ENCODE measurements at places on chromosomes 13 and 19.

DNA sequence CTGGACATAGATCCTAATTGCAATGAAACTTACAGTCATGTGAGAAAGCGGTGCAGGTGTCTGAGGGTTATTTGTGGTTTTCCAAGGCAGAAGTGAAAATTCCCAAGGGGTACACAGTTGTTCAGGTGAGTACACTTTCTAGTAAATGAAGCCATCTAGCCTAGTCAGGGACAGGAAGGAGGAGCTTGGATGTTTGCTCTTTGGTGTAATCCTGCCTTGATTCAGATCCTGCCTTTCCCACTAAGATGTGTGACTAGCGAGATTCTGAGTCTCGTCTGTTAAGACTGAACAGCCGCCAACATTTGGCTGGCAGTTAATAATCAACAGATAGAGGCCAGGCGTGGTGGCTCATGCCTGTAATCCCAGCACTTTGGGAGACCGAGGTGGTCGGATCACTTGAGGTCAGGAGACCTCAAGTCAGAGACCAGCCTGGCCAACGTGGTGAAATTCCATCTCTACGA lies 2.5 kb downstream of the RPS9 start:
- no peak for DNase-seq

DNA sequence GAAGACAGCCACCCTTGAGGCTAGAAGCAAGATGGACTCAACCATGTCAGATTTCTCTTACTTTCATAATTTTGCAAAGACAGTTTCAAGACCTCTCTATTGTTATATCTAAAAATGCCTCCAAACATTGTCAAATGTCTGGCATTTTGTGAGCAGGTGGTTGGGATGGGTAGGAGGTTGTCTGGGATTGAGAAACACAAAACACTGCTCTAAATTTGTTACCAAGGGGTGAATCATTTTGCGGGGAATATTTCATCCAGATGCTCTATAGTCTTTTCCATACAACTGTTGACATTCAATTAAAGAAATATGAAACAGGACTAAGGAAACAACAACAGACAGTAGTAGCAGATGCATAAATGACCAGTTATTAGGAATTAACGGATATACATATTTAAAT lies 208.2 kb downstream of the ITGBL1 start:
- no peak for DNase-seq

DNA sequence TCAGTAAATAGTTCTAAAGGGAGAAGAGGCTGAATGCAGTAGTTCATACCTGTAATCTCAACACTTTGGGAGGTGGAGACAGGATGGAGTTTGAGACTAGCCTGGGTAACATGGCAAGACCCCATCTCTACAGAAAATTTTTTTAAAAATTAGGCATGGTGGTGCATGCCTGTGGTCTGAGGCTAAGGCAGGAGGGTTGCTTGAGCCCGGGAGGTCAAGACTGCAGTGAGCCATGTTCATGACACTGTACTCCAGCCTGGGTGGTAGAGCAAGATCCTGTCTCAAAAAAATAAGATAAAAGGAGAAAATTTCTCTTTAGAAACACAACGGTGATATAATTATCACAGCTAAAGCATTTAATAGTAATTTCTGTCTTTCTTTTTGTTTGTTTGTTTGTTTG lies 57.1 kb downstream of the SIPA1L3 start:
- no peak for DNase-seq

DNA sequence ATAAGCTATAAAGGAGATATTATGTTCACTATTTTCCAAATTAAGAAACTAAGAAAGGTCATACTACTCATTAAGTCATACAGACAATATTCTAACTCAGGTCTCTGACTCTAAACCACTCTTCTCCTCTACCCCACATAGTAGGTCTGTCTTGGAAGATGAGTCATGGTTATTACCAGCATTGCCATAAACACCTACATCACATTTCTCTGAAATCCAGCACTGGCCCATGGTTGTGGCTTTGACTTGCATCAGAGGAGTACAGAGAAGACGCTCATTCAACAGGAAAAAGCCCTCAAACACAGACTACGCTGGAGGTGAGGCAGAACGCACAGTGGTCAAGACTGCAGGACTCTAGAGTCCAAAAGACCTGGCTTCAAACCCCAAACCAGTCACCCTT lies 476.8 kb downstream of the COG6 start:
- DNase-seq, result no peak

GRCh38 chr13:20360041-20360491 lies 127.9 kb upstream of the GJB6 start:
- no peak for DNase-seq

GRCh38 chr13:20383058-20383457 lies 142.6 kb downstream of the CRYL1 start:
- DNase-seq, result no peak

- DNase-seq, result peak; percentile 41
Measured at GRCh38 chr19:52941941-52942385, 18.7 kb upstream of the ZNF888 start.

DNA sequence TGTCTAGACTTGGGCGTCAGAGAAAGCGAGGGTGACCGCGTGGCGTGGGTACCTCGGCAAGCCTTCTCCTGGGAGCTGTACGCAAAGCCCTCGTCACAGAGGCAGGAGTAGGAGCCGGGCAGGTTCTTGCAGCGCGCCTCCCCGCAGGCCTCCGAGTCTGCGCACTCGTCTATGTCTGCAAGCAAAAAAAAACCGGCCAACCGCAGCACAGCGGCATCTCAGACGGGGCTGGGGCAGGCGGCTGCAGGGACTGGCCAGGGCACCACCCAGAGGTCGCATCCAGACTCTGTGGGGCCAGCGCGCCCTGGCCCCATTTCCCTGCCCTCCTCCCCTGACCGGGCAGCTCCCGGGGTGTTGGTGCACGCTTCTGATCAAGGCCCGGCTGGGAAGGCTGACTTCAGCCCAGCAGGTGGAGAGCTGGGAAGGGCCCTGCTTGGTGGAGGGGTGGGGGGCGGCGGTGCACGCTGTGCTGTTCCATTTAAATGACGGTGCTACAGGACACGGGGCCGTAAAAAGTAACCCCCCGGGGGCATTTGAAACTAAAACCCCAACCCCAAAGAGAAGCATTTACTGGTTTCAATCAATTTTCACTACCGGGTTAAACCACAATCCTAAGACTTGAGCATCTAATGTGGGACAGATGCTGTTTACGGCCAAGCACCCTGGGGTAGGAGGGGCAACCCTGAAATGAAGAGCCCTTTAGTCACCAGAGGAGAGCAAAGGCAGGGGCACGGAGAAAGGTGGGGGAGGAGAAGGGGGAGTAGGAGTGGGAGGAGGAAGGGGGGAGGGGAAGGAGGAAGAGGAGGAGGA lies 28.2 kb downstream of the GAS6 start:
- no peak for DNase-seq

- no peak for DNase-seq
Measured at GRCh38 chr13:72259528-72259927, 392.5 kb upstream of the DACH1 start.

DNA sequence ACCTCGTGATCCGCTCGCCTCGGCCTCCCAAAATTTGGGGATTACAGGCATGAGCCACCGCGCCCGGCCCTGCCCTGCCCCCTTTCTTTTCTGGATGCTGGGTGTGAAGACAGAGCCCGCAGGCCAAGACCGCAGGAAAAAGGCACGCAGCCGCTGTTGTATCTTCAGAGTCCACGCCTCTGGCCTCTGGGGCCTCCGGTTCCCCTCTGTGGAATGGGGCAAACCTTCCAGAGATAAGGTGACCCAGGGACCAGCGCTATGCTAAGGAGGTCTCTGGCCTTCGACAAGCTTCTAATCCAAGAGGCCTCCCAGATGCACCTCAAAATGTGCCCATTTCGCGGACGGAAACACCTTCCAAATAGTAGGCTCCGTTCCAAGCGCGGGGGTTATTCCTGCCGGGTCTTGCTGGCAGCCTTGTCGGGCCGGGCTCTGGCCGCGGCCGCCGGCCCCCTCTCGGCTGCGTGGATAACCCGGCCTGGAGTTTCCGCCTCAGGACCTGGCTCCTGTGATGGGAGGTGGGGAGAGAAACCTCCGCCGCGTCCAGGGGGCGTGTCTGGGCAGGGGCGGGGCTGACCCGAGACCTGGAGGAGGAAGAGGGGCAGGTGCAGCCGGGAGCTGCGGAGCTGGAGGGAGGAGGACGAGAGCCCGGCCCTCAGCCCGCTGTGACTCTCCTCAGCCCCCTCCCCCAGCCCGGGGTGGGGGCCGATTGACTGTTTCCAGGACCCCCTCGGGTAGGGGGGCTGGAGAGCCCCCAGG lies 13.1 kb downstream of the TJP3 start:
- DNase-seq, result peak; percentile 90

DNA sequence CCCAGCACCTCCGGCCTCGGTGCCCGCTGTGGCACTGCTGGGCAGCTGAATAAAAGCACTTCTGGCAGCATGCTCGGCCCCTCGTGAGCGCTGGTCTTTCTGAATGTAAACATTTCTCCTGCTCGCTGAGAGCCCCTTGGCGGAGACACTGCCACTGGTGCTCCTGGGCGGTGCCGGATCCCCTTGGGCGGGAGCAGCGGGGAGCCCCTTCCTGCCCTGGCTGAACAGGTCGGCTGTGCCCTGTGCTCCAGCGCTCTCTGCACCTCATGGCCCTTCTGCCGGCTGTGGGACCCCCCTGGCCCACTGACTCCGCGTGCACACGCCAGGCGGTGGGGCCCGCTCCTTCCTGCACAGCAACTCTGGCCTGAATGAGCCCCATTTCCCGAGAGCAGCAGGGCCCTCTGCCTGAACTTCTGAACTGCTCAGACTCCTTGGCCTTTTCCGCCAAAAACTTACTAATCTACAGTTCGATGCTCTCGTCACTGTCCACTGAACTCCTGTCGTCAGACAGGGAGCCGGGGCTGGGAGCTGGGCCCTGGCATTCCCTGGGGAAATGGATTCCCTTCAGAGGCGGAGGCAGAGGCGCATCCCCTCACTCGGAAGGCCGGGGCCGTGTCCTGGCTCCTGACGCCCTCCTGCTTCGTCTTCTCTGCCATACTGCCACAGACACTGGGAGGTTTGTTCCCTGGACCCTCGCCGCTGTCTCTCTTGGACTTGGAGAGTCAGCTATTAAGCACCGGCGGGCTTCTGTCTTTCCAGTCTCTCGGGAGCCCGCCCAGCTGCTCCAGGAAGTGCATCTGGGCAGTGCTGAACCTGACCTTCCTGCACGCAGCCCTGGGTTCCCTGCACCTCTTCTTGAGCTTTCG lies 14.2 kb downstream of the RB1 start:
- no peak for DNase-seq

DNA sequence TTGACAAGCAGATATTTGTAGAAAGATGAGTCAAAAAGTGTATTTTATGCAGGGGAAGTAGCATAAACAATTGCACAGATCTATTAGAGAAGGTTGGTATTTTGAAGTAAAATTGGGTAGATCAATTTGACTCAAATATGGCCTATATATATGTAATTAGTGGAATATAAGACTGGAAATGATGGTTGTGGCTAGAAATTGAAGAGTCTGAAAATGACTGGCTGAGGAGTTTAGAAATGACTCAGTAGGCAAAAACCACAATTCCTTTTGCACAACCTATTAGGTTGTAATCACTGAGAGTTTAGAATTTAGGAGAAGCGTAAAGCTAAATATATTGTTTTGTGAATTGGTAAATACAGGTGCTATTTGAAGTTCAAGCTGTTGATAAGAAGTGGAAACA lies 622.6 kb upstream of the PCDH20 start:
- no peak for DNase-seq

GRCh38 chr13:42305503-42305902 lies 33.6 kb downstream of the AKAP11 start:
- DNase-seq, result no peak

- DNase-seq, result no peak
Measured at GRCh38 chr19:40805258-40805868, 6.4 kb downstream of the EGLN2 start.

DNA sequence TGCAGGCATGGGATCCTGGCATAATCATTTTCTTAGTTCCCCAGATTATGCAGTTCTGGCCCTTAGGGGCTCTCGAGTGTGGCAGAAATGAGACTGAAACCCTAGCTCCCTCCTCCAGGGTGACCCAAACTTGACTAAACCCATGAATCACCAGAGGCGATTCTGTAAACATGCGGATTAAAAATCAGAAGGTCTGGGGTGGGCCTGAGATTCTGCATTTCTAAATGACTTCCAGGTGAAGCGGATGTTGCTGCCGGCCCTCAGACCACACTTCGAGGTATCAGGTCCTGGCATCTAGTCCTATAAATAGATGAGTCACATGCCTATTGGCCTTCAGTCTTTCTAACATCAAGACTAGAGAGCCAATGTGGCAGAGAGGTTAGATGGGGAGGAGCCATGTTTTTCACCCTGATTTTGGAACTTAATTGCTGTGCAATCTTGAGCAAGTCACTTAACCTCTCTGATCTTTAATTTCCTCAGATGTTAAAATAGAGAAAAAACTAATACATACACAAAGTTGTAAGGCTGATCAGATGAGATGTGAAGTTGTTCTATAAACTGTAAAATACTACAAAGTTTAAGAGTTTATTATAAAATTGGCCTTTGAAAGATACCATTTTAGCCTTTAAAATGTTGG lies 431.2 kb downstream of the FOXO1 start:
- no peak for DNase-seq

- DNase-seq, result peak; percentile 89
Measured at GRCh38 chr19:56080669-56081401, 40.3 kb downstream of the ZNF787 start.

- peak; percentile 42 for DNase-seq
Measured at GRCh38 chr13:33123066-33123859, 107.0 kb downstream of the KL start.

GRCh38 chr13:78306519-78307206 lies 296.7 kb downstream of the POU4F1 start:
- DNase-seq, result no peak

DNA sequence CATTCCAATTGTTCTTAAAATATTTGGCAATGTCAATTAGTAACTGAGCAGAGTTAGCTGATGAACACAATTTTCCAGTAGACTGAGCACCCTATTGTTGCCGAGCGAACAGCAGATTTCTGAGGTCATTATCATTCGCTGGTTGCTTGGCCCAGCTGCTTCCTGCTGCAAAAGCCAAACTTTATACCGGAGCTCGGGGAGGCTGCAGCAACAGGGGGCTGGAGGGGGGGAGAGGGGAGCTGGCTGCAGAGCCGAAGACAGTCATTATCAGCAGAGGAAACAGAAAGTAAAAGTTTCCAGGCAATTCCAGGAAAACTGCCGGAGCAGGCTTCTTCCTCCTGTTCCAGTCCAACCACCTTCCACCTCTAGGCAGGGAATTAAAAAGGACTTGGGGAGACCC lies 77.9 kb downstream of the ZNF536 start:
- DNase-seq, result peak; percentile 10

DNA sequence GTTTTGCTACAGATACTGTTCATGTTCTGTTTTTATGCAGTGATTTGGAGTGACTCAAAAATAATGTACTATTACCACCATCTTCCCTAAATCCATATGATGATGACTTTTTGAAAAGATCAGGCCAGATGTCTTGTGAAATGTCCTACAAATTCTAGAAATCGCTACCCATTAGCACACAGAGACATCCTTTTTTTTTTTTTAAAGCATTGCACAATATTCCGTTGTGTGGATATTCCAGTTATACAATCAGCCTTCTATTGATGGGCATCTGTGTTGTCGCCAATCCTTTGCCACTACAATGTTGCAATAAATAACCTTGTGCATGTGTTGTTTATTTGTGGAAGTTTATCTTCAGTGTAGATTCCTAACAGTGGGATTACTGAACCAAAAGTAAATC lies 24.5 kb downstream of the ZDHHC20 start:
- DNase-seq, result no peak
